ENCODE measurements at places on chromosomes 4 and X.

GRCh38 chr4:78737035-78737434 is 39.1 kb upstream of the BMP2K start:
- DNase-seq = no peak

- DNase-seq = no peak
Measured at GRCh38 chrX:38287674-38288073, 39.6 kb downstream of the RPGR start.

- no peak for DNase-seq
Measured at GRCh38 chrX:20067709-20068561, 48.8 kb downstream of the MAP7D2 start.

DNA sequence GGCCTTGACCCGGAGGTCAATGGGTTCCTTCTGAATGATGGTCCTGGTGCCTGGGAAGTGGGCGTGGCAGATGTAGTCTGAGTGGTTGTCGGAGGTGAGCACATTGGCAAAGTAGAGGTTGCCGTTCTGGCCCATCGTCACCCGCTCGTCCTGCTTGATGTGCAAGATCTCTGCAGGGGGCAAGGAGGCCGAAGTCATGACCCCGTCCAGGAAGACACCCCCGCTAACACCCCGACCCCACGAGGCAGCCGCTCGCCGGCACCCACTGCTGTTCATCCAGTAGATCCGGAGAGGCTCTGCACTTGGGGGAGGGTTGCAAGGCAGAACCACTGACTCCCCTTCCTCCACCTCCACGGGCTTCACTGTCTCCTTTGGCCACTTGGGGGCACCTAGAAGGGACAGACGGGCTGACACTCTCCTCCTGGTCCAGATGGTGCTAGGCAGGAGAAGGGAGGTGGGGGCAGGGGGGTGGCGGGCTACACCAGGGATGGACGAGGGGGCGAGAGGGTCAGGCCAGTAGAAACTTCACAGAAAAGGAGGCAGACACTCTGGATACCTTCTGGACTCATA is 15.1 kb downstream of the L1CAM start:
- DNase-seq = no peak

DNA sequence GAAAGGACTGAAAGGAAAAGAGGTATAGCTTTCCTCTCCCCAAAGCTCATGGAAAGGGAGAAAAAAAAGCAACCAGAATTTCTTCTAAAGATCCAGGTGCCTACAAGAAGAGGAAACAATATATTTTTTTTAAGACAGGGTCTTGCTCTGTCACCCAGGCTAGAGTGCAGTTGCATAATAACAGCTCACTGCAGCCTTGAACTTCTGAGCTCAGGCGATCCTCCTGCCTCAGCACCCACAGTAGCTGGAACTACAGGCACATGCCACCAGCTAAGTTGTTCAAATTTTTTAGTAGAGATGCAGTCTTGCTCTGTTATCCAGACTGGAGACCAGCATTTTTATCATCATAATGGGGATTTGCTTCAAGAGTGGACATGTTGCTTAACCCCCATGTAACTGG is 30.5 kb upstream of the BBS12 start:
- DNase-seq = no peak

DNA sequence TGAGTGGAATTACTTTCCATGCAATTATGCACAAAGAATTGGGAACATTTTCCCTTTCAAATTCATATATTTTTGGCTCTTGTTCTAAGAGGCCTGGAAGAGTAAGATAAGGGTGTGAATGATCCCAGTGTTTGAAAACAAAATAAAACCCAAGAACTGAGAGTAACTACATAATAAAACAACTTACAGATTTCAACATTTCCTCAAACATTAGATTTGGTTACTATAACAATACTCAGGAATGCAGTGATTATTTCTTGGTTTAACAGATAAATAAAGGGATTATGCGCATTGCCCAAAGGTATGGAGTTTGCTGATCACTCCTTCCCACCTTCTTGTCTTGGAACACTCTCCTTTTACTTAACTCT is 292.5 kb downstream of the CAMK2D start:
- no peak for DNase-seq

DNA sequence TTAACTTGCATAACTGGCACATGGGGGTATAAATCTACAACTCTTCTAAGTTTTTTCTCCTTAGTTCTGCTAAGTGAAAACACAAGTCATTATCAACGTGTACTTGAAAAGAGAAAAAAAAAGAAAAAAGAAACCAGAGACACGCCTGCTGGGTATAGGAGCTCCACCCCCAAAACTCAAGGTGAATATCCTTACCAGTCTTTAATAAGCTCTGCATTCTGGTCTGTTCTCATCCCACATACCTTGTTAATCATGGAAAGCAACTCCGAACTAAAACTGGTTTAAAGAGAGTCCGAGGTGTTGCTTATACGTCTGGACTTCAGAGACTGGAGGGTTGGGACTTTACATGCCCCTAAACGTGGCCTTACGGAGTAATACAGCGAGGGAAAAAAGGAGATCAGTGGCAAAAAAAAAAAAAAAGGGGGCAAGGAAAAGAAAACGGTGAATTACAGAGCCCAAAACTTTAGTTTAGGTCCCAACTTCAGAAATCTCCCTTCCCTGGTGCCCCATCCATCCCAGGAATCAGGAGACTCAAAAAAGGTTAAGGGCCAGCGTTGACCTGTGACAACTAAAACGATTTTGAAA is 1.0 kb downstream of the PGRMC2 start:
- DNase-seq = no peak

GRCh38 chrX:80602036-80602860 is 182.0 kb downstream of the TENT5D start:
- DNase-seq = no peak

- no peak for DNase-seq
Measured at GRCh38 chr4:47135210-47135609, 103.8 kb downstream of the GABRB1 start.

DNA sequence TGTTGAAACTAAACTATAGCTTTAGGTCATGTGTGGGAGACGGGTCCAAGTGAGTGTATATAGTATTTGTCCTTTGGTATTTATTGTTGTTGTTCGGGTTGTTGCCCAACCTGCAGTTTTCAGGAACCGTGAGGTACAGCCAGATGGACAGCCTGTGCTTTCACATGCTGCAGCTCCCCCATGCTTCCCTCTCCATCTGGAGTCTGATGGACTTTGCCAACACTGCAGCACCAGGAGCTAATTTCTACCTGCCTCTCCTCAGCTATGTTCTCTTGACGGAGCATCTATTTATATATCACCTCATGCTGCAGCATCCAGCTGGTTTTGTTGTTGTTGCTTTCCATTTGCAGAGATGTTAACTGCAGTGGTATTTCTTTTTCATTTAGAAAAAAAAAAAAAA is 80.1 kb downstream of the TLL1 start:
- no peak for DNase-seq

DNA sequence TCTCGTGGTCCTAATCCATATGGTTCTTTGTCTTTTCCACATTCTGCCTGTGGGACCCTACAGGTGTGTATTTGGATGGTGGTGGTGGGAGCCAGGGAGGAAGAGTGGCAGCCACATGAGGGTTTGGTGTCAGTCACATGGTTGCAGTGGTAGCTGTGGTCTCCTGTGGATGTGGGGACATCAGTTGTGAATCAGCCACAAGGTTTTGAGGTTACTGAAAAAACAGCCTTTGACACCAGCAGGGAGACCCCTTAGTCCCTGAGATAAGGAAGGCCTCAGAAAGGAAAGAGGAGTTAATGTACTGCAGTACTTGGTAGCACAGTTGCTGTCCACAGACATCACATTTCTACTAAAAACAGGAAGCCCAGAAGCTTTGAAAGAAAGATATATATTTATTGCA is 15.8 kb upstream of the GAGE10 start:
- no peak for DNase-seq

DNA sequence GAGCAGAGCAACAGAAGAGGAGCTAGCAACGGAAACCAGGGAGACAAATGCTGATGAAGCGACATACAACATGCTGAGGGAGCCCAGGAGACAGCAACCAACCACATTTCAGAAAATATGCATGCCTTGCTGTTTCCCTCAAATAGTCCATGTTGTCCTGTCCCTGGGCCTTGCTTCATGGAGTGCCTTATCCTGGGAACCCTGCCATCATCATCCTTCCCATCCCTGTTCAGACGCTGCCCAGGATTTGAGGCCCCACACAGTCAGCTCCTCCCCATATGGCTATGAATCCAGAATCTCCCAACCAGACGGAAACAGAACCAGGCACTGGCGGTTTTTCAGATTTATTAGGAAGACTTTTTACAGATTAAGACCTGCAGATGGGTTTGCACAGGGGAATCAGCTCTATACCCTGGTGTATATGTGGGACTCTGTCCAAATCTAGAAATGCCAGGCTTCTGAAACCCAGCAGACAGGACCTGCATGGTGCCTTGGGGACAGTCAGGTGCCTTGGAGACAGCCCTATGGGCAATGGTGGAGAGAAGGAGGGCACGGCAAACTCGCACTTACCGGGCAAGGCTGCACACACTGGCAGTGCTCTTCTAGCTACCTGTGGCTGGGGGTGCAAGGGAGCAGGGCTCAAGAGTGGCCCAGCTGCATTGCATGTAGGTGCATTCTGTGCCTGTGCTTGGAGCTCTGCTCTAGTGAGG is 199.7 kb upstream of the MAMLD1 start:
- DNase-seq = no peak

All from stimulated activated CD8-positive, alpha-beta memory T cell treated with anti-CD3 and anti-CD28 coated beads, Interleukin-4, amount 100 ng/mL, for 24 hours (primary cell).